ENCODE measurements at places on chromosomes 11 and 22. TPM values are rescaled to one million over a fixed set of nuclear protein-coding genes. Genes with fewer than 3 reads are reported as not detected.

GRCh38 chr22:50139843-50140415, 30.6 kb upstream of the PANX2 start:
- no peak for DNase-seq

DNA sequence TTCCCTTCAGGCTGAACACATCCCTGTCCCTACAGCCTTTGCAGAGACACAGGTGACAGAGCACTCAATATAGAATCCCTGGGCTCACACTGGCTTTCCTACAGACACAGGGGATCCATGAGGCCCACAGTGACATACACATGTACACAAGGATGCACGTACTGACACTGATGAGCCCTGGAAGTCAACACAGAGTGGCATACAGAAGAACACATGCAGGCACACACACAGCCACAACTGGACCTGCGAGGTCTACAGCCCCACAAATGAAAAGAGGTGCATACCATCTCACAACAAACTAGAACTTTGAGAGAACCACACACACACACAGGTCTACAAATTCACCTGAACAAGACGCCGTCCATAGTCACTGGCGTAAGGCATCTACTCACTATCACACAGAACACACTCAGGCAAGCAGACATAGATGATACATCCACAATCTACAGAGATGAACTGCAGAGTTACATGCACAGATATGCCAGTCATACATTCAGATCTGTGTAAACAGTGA, 3.5 kb upstream of the ZNF74 start:
- no peak for DNase-seq

DNA sequence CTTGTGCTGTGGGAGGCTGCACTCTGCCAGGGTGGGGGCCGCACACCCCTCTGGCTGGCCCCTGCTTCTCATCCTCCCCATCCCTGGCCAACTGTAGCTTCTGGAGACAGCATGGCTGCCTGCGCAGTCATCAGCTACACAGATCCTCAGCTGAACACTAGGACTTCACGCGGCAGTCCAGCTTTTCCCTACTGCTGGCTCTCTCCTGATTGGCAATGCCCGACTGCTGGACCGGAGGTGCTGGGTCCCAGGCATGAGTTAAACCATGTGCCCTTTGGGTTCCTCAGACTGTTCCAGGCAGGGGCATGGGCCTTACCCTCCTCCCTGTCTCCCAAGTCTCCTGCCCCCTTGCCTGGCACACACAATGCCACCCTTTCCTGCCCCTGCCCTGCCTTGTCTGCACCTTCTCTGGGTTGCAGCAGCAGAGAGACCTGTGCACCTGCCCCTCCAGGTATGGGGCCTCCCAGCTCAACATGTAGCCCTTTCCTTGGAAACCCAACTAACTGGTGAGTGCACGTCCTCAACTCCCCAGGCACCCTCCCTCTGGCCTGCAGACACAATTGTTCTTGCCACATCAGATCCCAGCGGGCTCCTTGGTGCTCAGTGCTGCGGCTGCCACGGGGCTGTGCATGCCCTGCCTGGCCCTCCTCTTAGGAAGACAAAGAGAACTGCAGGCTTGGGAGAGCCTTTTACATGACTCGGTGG, 1039.2 kb downstream of the TBC1D22A start:
- no peak for DNase-seq

USP35 gene
- total RNA-seq, result 4.6 TPM

GRCh38 chr22:38460426-38460840, 5.4 kb upstream of the KCNJ4 start:
- DNase-seq, result peak; percentile 18

GRCh38 chr11:66325263-66325671, 8.4 kb upstream of the CD248 start:
- no peak for DNase-seq

KRTAP5-10 gene
- total RNA-seq, result not detected

MS4A12 gene
- not detected for total RNA-seq

GRCh38 chr22:40076702-40077645, 82.2 kb downstream of the FAM83F start:
- no peak for DNase-seq

DNA sequence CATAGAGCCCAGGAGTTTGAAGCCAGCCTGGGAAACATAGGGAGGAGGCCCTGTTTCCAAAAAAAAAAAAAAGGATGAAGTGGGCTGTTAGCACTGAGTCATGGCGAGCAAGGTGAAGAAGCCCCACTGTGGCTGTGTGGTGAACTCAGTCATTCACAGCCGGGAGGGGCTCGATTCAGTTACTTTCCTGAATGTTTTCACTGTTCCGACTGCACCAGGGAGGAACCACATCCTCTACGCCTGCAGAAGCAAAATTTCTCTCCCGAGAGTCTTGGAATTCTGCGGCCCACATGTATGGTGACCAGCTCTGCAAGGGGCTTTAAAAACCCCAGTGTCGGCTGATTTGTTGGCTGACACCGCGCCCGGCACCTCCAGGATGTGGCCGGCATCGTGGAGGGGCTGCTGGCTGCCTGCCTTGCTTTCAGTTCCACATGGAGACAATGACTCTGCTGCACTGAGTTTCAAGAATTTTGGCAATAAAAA, 27.8 kb upstream of the GRAMD4 start:
- peak; percentile 83 for DNase-seq

GRCh38 chr11:109847621-109848020, 245.6 kb upstream of the ZC3H12C start:
- DNase-seq, result no peak

DNA sequence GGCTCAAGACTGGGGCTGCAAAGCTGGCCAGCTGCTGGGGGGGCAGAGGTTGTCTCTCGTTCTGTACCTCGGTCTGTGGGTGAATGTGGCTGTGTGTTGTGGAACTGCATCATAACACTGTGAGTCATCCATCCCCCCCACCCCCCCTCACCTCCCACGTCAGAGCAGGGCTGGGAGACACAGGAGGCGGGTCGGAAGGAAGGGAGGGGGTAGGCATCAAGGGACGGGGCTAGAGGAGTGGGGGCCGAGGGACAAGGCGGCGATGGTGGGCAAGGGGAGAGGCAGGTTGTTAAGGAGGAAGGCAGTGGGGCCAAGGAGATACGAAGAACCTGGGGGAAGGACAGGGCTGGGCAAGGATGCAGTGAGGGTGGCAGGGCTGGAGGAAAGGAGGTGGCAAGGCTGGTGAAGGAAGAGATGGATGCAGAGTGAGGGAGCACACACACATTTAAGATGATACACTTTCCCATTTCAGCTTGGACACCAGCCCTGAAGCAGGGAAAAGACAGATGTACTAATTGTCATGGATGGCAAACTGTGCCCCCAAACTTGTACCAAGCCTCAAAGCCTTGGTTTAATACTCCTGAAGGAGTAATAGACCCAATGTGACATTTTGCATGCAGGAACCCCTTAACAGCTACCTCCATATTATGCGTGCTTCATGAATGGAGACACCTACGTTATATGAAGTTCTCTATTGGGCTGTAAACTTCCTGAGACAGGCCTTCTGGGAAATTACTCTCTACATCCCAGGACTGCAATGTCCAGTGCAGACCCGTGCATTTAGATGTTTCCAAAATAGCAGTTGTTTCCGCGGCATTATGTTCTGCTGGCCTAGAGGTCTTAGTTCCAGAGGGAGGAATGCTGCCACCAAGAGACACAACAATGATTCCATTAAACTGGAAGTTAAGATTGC, at the start of gene YPEL4:
Gene YPEL4 (minus strand): TSS at position 87 of the 913 bp plus-strand sequence. CDS start 2,805 bp downstream, outside the sequence.
- no peak for DNase-seq

HIPK3 gene
- total RNA-seq, result 294 TPM

CRYBA4 gene
- total RNA-seq, result not detected

DNA sequence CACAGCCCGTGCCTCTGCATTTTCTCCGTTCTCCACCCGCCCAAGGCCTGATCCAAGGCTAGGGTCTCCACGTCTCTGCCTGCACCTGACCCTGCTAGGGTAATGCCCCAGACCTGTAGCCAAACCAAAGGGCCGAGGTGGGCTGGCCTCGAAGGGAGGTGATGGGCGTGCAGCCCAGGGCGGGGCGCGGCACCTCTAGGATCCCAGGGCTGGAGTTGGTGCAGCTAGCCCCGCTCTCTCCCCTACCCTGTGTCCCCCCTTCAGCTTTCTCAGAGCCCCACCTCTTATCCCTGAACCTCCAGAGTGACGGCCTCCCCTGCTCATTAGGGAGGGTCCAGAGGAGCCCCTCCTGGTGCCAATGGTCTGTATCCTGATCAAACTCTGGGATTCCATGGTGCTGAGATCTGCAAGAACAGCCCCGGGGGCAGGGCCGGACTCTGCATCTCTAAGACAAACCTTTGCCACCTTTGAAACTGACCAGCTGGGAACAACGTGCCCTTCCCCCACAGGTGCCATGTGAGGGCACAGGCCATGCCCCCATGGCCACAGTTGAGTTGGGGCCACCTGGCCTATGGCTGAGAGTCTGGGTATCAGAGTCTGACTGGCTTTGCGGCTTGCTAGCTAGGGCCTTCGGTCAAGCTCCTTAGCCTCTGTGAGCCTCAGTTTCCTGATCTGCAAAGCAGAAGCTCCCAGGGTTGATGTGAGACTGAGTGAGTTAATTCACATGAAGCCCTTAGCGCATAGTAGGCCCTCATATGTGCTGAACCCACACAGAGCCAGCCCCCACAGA, 23.1 kb upstream of the CBX7 start:
- DNase-seq, result no peak

GRCh38 chr11:124841201-124841600, 24.0 kb upstream of the ROBO3 start:
- no peak for DNase-seq

FAM227A gene
- total RNA-seq, result 0.43 TPM

HBE1 gene
- total RNA-seq, result not detected

ZNRF3 gene
- 5.0 TPM for total RNA-seq

DNA sequence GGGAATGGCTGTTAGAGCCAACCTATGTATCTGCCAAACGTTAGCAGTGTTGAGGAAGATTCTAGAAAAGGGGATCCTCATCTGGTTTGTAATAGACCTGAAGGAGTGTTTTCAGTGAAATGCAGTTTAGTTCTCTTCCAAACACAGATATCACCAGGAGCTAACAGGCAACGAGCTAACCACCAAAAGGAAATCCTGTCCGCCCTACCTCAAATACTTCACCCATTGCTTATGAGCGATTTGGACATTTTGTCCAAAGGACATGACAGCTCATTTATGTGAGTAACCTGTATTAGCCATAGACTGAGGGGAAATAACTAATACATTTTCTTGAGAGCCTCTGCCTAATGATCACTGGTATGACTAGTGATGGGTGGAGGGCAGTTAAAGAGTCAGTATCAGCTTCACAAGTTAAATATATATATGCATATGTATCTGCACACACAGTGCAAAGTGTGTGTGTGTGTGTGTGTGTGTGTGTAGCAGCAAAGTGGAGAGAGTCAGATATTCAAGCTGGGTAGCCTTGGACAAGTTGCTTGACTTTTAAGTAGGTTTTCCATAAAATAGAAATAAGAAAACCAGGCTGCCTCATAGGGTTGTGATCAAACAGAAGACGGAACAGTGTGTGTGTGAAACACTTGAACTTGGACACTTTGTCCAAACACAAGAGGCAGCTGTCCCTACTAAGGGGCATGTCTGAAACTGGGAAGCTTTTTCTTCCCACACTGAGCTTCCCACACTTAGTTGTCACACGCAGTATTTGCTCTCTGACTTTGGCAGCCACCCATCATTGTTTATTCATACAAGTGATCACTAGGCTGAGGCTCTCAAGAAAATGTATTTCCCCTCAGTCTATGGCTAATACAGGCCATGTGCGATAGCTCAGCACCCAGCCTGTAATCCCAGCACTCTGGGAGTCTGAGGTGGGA, 940 bp upstream of the C11orf91 start:
- no peak for DNase-seq

- no peak for DNase-seq
Measured at GRCh38 chr11:59999691-60000090, 17.3 kb upstream of the OOSP4B start.

DNA sequence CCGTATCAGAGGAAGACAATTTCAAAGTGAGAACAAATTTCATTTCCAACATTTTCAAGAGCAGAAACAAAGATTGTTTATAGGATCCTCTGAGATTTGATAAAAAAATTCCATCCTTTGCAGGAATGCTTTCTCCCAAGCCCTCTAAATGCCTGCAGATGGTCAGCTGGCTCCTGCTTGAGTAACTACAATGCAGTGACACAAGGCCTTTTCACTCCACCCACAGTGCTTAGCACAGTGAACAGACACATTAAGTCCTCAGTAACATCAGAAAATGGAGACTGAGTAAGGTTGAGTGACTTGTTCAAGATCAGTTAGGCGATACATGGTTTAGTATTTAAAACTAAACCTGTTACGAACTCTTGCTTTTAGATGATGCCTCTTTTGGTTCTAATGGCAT, 527.1 kb upstream of the CCDC90B start:
- DNase-seq, result no peak

DNA sequence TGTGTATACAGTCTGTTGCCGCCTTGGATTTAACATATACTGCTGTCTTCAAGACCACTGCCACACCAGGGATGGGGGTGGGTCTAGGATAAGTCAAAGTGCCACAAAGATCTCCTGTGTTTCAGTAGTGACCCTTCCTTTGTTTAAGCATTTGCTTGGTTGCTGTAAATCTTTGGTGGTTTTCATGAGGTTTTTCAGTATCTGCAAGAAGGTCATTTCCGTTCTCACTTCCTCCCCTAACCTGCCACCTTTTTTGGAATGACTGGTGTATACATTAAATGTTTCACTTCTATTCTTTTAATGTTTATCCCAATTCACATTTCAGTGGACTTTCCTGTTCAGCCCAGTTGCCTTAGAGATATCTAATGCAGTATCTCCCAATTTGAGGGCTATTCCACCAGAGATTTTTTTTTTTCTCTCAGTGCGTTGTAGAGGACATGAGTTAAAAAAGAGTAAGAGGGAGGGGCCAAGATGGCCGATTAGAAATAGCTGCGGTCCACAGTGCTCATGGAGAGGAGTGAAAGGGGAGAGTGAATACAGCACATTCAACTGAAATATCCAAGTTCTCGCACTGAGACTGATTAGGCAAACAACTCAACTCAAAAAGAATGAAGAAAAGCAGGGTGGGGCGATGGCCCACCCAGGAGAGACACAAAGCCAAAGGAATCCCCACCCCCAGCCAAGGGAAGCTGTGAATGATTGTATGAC, 43.2 kb downstream of the USP47 start:
- no peak for DNase-seq

MUC2 gene
- total RNA-seq, result not detected

DNA sequence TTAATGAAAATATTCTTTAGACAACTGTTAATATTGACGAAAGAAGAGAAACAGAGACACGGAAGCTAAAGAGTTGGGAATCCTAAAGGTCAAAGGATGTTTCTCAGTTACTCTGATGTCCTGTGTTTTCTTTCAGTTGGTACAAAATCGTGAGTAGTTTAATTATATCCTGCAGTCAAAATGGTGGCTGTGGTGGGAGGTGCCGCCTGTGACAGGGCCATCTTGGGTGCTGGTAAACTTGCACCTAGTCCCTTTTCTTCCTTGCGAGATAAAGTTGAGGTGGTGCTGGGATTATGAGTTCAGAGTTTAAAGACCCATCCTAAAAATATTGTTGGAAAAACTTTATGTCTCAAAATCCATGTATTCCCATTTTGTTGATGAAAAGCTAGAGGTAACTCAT, 2.2 kb downstream of the CECR2 start:
- no peak for DNase-seq

ACTN3 gene
- total RNA-seq, result not detected

Data from Right ventricle myocardium superior (tissue), 1 donor.